WTC11 (cell line): ENCODE measurements at places on chromosomes 3 and 15. TPM values are rescaled to one million over a fixed set of nuclear protein-coding genes. Genes with fewer than 3 reads are reported as not detected.

GRCh38 chr15:91304786-91305185 is 204.7 kb downstream of the SV2B start:
- no peak for DNase-seq

- no peak for DNase-seq
These were observed 25.9 kb downstream of the CEMIP start for GRCh38 chr15:80804970-80805495.

- DNase-seq: peak; percentile 89
These were observed at the start of gene HACD3 for GRCh38 chr15:65530318-65531111. Gene HACD3 (plus strand): TSS chr15:65530463. CDS start chr15:65530632, 169 bp downstream.

GRCh38 chr3:111112913-111113312 is 41.3 kb downstream of the NECTIN3 start:
- no peak for DNase-seq

DNA sequence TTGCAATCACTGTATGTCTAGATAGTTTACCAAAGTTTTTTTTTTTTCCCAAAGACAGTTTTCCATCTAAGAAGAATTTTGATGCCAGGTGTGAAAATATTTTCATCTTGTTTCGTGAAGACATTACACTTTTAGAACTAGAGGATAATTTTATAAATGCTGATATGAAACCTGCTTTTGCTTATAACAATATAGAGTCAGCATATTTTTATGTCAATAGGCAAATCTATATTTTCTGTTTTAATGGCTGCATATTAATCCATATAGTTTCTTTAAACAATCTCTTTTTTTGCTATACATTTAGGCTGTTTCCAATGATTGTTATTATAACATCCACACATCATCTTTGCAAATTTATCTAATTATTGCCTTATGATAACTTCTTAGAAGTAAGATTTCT is 12.6 kb upstream of the INSYN1 start:
- no peak for DNase-seq

GCSAM gene
- 0.07 to 0.17 TPM in 2 of 3 replicates, not detected in the other for total RNA-seq

PLCD1 gene
- total RNA-seq: 29.9 to 33.3 TPM (median 32.6 TPM) in 3 replicates

NEK10 gene
- 0.37 to 1.4 TPM (median 0.73 TPM) in 3 replicates for total RNA-seq

POPDC2 gene
- 0.48 to 0.64 TPM (median 0.53 TPM) in 3 replicates for total RNA-seq

CSNK1G1 gene
- 14.9 to 19.3 TPM (median 15.3 TPM) in 3 replicates for total RNA-seq

OXTR gene
- total RNA-seq: 1.6 to 3.6 TPM (median 1.7 TPM) in 3 replicates

SATB1 gene
- total RNA-seq: 31.1 to 36.8 TPM (median 36.2 TPM) in 3 replicates

CELF6 gene
- not detected in 3 replicates for total RNA-seq
